Occipital lobe (tissue), 3 donors: ENCODE measurements at places on chromosomes 1 and 21. TPM values are rescaled to one million over a fixed set of nuclear protein-coding genes. Genes with fewer than 3 reads are reported as not detected.

The CELA3A gene
- not detected for total RNA-seq

The RSRP1 gene
- total RNA-seq = 62.2 TPM

The SPRR3 gene
- 1.6 TPM for total RNA-seq

The CCDC28B gene
- 31.7 TPM for total RNA-seq

The MMEL1 gene
- 3.7 TPM for total RNA-seq

The KIF2C gene
- total RNA-seq = 2.5 TPM

The CHAF1B gene
- 1.6 TPM for total RNA-seq

- DNase-seq = peak; percentile 31
Observed at GRCh38 chr21:46457801-46458314, 833 bp upstream of the DIP2A start.

DNA sequence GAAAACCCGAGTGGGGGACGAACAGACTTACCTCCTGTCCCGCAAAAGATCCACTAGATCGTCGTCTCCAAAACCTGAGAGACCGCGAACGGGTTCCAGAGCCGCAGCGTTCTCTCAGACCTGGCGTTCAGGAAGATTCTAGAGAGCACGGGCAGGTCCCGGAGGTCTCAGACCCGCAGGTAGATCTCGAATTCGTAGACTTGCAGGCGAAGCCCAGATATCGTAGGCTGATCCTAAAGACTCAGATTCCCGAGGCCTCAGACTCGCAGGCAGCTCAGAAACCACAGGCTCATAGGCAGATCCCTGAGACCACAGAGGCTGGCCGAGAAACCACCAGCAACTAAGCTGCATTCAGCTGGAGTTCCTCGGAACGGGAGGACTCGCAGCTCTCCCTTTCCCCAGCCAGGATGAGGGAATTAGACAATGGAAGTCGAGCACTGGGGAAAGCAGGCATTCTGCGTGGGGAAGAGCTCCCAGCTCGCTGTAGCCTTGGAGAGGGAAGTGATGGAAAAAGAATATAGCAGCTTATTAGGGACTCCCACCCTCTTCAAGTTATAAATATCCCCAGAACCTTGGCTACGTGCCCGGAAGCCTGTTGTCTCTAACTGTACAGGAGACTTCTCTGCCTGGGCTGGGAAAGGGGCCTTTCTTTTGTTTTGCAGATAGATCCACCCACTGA, at the start of gene ZNF436:
Gene ZNF436, minus strand, starts transcription at position 502 of the 679 bp plus-strand sequence. CDS start 1,831 bp downstream, outside the sequence.
- peak; percentile 67 for DNase-seq
